ENCODE measurements at places on chromosomes 2 and 18.
A peak's percentile ranks its signal among the peaks of the same experiment; 100 is the strongest.

DNA sequence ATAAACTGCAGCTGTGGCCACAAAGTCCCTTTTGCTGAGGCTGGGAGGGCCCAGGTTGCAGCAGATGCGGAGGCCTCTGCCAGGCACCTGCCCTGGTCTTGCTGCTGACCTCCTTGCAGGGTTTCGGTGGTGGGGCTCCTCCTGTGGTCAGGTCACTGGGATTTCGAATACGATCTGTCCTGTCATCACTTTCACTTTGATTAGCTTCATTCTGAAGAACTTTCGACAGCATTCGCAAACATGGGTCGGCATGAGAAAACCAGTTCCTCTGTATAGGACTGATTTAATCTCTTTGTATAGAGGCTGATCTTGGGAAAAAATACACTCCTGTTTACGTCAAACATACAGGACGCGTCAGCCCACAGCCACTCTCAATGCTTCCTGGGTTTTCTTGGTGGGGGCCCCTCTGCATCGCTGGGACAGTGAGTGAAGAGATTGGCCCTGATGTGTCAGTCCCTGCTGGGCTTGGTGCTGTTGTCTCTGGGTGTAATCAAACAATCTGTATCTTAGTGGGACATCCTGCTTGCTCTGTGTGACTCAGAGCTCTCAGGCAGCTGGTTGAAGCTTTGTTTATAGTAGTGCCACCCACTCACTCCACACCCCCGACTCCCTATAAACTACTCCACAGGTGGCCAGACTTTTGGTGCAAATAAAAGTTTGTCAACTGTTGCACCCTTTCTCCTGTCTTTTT lies 209.4 kb upstream of the CXCR4 start:
- DNase-seq: peak; percentile 57

DNA sequence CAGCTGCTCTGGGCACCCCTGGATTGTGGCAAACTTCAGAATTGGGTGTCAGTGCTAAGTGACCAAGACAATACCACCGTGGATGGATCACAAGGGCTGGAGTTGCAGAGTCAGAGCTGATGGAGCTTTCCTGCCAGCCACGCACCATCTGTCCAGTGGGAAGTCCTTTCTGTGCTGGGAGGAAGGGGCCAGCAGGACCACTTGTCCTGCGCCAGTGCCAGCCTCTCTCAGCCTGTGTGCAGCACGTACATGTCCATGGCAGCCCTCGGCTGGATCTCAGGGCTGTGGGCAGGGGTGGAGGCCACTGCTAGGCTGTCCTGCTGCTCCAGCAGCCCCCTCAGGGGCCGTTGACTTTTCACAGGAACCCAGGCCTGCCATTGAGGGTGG lies 33.3 kb downstream of the RAB31 start:
- no peak for DNase-seq

DNA sequence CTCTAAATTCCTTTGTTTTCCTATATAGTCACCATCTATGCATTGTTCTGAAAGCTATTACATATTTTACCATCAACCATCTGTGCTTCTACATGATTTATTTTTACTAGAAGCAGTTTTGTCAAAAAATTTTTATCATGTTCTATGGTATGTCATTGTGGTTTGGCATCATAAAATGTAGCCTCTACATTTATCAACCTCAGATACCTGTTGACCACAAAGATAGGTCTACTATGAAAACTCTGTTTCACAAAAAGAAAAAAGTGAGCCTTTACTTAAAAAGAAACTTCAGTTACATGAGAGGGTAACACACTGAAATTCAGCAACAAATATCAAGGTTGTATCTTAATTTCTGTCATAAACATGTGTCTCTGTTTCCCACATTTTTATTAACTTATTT lies 3.7 kb downstream of the BCL2 start:
- no peak for DNase-seq

- DNase-seq: no peak
These were observed 88.1 kb upstream of the CYP26B1 start for GRCh38 chr2:72235497-72236415.

GRCh38 chr18:60684843-60685513 lies 312.4 kb upstream of the MC4R start:
- no peak for DNase-seq

GRCh38 chr2:240179941-240180666 lies 39.6 kb upstream of the OTOS start:
- no peak for DNase-seq
